ENCODE measurements at places on chromosomes 12 and 14. TPM values are rescaled to one million over a fixed set of nuclear protein-coding genes. Genes with fewer than 3 reads are reported as not detected.

Gene CLEC7A
- polyA plus RNA-seq, result 1.5 TPM

Gene TAS2R13
- polyA plus RNA-seq, result 0.11 TPM

Gene SLC6A15
- polyA plus RNA-seq, result 2.9 TPM

Gene TMEM63C
- 0.67 TPM for polyA plus RNA-seq

Gene RNF41
- 42.7 TPM for polyA plus RNA-seq

GRCh38 chr14:32470161-32470715 lies 141.1 kb downstream of the AKAP6 start:
- DNase-seq, result no peak

- no peak for DNase-seq
Measured at GRCh38 chr12:56874821-56875220, 59.4 kb downstream of the SDR9C7 start.

- no peak for DNase-seq
Measured at GRCh38 chr14:74840603-74841030, 35.3 kb downstream of the PROX2 start.

GRCh38 chr14:64645220-64645892 lies 58.9 kb upstream of the PLEKHG3 start:
- peak; percentile 13 for DNase-seq

DNA sequence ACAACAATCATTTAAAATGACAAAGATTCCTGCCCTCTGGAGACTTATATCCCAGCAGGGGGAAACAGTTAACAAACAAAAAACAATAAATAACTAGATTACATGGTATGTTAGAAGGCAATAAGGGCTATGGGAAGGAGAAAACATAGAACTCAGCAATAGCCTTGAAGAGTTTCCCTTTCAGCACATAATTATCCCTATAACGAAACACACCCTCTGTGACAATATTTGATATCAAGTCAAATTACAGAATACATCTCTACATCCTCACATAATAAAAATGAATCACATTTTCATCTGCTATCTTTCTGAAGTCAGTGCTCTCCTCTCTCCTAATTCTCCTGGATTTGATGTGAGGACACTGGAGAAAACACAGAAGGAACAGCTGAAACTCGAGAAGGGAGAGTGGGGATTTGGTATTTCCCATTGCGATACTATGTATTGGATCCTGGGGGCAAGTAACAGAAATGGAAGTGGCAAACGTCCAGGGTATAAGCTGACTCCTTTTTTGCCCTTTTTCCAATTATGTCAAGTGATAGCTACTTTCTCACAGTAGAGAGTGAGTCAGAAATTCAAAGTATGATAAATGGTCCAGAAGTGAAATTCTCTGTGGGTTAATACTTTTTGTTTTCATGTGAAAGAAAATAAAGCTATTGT lies 9.7 kb upstream of the PTGER2 start:
- no peak for DNase-seq

GRCh38 chr14:54739514-54739913 lies 163.1 kb downstream of the GCH1 start:
- DNase-seq, result no peak

GRCh38 chr12:58346032-58346632 lies 404.8 kb downstream of the ATP23 start:
- no peak for DNase-seq

DNA sequence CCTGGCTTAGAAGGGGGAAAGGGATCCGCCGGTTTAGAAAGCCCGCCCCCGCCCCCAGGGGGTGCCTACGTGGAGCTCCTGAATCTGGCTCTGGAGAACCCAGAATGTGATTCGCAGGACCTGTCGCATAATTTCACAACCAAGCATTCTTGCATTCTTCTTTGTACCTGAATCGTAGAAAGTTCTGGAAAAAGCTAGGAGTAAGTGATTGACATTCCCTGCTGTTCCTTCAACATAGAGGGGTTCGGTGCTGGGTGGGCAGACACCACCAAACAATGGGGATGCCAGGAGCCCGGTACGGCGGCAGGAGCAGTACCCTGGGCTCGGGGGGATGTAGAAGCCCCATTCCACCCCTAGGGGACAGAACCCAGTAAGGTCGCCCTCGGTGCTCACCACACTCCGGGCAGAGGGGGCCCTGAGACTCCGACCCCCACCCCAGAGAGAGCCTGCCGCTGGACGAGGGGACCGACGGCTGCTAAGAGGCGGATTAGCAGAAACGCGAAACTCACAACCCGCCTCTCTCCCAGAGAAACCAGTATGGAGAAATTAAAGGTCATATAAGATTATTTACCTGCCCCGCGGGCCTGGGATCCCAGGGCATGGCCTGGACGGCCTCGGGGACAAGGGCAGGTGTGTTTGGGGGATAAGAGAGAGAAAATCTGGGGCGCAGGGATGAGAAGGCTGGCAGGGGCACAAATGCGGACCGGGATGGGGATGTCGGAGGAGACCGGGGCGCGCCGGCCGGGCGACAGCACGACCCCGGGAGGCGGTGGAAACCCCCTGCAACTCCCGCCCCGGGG lies 520 bp downstream of the CSRP2 start:
- no peak for DNase-seq

DNA sequence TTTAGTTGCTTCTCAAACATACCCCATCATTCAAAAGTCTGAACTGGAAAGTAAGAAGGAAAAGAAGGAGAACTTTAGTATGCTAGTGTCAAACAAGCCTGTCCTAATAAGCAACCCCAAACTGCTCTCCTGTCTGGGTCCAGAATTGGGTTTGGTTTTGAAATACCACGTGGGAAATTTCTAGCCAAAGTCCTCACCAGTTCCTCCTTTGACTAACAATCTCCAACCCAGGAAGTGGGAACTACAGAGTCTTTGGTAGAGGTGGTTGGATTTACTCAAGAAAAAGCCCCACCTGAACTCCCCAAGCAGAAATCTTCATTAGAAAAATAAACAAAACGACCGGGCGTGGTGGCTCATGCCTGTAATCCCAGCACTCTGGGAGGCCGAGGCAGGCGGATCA lies 17.4 kb upstream of the EIF4B start:
- no peak for DNase-seq

GRCh38 chr14:103832046-103832445 lies 15.3 kb downstream of the PPP1R13B start:
- no peak for DNase-seq

GRCh38 chr14:54691525-54692283 lies 124.8 kb downstream of the SAMD4A start:
- no peak for DNase-seq

DNA sequence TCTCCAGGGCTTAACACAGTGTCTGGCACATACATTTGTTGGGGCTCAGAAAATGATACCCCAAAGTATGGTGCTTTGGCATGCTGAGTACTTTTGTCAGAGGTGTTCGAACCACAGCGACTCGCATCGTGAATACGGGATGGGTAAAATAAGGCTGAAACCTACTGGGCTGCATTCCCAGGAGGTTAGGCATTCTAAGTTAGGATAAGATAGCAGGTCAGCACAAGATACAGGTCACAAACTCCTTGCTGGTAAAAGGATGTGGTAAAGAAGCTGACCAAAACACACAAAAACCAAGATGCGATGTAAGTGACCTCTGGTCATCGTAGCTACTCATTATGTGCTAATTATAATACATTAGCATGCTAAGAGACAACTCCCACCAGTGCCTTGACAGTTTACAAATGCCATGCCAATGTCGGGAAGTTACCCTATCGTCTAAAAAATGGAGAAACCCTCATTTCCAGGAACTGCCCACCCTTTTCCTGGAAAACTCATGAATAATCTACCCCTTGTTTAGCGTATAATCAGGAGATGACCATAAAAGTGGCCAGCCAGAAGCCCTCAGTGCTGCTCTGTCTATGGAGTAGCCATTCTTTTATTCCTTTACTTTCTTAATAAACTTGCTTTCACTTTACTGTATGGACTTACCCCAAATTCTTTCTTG lies 3.3 kb upstream of the AEBP2 start:
- no peak for DNase-seq

DNA sequence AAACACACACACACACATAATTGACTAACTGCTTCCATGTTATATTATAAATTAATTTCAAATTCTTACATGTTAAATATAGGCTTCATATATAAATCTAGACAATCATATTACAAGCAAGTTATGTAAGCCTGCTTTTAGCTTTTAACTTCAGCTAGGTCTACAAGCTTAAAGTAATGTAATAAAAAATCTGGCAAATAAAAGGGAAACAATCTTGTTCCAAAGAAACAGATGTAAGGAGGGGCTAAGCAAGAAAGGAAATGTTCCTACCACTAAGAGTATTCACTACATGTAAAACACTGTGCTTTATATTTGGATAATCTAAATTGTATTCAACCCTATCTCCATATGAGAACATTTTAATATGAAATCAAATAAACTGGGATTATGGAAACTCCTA lies 110.4 kb downstream of the SLC6A15 start:
- DNase-seq, result peak; percentile 47

Measured in forelimb muscle (tissue), 1 donor.